Metanephros (tissue), 2 donors: ENCODE measurements at places on chromosomes 16 and 17. TPM values are rescaled to one million over a fixed set of nuclear protein-coding genes. Genes with fewer than 3 reads are reported as not detected.

Gene RFFL
- total RNA-seq = 19.0 TPM

Gene NOD2
- 2.8 TPM for total RNA-seq

Gene SPAG5
- total RNA-seq = 26.7 TPM

Gene MYH2
- 137 TPM for total RNA-seq
